H7 (cell line): ENCODE measurements at places on chromosomes 3 and 15.

DNA sequence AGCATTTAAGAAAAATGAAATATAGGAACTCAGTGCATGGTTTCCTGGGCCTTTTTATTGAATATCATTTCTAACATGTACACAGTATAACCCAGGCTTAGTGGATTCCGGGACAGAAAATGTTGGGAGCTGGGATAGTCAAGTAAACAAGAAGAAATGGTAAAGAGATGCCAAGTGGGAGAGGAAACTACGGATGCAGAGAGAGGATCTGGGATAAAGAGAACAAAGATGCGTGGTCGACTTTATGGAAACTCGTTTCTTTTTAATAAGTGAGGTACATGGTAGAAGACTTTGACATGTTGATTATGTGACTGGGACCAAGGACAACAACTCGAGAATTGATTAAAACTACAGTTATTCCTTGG lies 1.2 kb upstream of the GPR176 start:
- no peak for DNase-seq

GRCh38 chr3:156685198-156685597 lies 10.8 kb downstream of the TIPARP start:
- DNase-seq, result no peak

- no peak for DNase-seq
Observed at GRCh38 chr15:37490707-37491106, 390.4 kb upstream of the MEIS2 start.

GRCh38 chr3:196889844-196890708 lies 22.4 kb downstream of the SENP5 start:
- no peak for DNase-seq

- no peak for DNase-seq
Observed at GRCh38 chr3:60366486-60366885, 884.8 kb downstream of the FHIT start.

- DNase-seq, result no peak
Observed at GRCh38 chr15:52559575-52559974, 9.3 kb downstream of the ARPP19 start.

GRCh38 chr15:81000144-81000623 lies 539 bp upstream of the TLNRD1 start:
- DNase-seq, result no peak

DNA sequence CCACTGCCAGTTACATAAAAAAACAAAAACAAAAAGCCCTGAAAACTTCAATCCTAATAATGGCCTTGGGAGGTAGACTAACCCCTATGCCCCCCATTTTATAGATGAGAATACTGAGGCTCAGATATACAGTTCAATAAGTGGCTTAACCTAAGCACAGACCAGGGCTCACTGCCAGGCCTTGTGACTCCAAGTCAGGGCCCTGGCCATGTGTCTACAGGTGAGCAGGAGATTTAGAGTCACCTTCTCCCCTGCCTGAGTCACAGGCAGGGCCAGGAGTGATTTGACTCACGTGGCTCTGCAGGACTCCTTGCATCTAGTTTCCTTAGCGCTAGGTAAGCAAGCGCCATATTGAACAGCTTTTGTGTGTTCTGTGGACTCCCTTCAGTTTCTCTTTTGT lies 98.6 kb upstream of the ETV5 start:
- no peak for DNase-seq

DNA sequence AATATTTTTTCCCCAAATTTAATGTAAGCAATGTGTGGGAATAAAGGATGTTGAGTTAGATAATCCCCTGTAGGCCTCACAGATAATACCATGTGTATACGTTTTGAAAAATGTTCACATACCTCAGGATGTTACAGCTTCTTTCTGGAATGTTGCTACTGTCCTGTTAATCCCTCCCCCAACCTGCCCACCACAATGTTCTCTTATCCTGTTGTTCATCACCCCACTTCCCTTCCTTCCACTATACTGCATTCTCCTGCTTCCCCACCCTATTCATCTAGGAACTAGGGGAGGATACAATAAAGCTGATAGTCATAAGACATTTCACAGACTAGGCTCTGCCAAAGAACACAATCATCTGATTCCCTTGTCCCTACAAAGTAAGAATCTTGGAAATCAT lies 92.1 kb downstream of the IGF2BP2 start:
- DNase-seq, result no peak

- no peak for DNase-seq
Observed at GRCh38 chr3:100954199-100954935, 38.9 kb downstream of the ABI3BP start.

- DNase-seq, result peak; percentile 21
Observed at GRCh38 chr3:55434789-55435188, 52.3 kb downstream of the WNT5A start.

DNA sequence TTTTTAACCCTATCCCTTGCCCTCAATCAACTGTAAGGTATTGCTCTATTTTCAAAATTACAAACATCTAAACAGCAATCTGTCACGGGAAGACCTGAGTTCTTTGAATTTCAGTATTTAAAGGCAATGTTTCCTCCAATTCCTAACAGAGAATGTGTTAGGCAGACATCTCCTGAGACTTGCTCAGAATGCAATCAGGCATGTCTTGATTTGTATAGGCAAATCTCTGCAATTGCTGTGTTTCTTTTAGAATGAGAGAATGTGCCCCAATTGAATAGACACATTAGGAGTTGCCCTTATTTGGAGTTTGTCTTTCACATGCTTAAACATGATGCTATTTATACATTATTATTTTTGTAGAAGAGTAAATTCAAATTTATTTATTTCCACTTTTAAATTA lies 205.6 kb downstream of the CADM2 start:
- DNase-seq, result no peak
